ENCODE measurements at places on chromosomes 13 and 19. TPM values are rescaled to one million over a fixed set of nuclear protein-coding genes. Genes with fewer than 3 reads are reported as not detected.

Gene ZNF829
- 2.4 TPM for total RNA-seq

Gene FXYD3
- total RNA-seq: not detected

Gene ATG4D
- 19.0 TPM for total RNA-seq

Gene ANKRD24
- 0.53 TPM for total RNA-seq

Gene NRTN
- total RNA-seq: not detected

Gene CGB1
- total RNA-seq: not detected

Gene PCSK4
- 1.5 TPM for total RNA-seq

Data from smooth muscle cell of the coronary artery (primary cell).